ENCODE measurements at places on chromosomes 3 and 15.
A peak's percentile ranks its signal among the peaks of the same experiment; 100 is the strongest.

- DNase-seq, result no peak
Observed at GRCh38 chr3:114151091-114151490, 27.8 kb downstream of the DRD3 start.

DNA sequence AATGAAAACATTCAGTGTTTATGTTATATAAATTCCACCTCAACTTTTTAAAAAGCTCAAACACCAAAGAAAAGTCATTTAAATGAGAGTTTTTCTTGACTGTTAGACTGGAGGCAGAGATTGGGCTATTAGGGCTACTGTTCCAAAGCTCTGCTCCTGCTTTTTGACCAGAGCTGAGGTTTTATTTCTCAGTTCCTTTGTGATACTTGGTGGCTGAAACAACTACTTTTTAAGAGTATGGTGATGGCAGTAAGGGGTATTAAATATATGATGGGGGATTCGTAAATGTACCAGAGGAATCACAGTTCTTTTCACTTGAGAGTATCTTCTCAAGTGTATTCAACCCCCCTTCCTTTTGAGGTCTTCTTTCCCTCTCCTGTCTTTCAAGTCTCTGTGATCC lies 186.1 kb upstream of the CGNL1 start:
- DNase-seq, result no peak

DNA sequence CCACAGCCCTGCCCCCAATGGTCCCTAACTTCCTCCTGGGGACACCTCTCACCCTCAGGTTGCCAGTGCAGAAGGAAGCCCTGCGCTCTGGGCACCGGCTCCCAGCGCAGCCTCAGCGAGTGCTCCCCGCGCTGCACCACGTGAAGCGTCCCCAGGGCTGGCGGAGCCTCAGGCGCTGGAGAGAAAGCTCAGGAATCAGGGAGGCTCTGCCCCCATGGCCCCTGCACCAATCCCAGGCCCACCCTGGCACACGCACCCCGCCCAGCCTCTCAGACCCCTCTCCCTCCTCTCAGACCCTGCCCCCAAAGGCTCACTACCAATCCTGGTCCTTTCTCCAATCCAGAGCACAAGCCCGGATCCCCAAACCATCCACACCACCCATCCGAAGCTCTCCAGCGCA lies 6.9 kb downstream of the COL7A1 start:
- DNase-seq, result no peak

DNA sequence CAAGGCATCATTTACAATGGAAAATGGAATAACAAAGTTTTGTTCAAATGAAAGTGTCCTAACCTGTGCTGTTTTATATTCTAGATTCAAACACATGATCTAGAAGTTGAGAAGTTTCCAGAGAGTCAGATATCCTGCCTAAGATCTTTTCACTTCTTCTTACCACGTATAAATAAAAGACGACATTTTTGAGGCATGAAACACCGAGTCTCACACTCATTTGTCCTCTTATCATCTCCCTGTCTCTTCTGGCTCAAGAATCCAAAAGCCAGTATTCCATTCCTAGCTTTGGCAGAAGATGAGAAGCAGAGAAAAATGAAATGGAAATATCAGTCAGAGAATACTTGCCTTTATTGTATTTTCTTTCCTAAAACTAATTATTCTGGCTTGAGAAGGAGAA lies 738.6 kb upstream of the NR2F2 start:
- no peak for DNase-seq

DNA sequence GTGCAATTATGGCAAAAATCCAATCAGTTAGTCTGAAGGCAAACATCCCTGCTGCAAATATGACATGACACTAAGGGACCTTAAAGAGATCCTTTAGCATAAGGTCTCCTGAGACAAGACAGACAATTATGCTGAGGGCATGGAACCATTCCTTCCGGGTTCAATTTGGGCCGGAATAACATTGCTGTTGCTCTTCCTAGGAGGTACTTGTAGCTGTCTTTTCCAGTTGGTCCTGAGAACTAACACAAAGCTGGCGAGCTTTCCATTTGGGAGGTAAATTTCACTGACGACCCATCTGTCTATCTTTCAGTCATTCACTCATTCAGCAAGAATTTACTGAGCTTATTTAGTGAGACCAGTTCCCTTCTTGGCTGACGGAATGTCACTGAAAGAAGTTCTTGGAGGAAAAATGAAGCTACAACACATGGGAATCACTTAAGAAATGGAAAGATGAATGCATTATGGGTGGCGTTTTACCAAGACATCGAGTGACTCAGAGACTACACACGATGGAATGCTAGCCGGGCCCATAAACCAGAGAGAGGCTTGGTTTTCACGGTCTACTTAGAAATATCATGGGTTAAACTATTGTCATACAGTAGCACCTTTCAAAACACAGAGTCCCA lies 215.5 kb downstream of the PDZRN3 start:
- DNase-seq, result peak; percentile 95

DNA sequence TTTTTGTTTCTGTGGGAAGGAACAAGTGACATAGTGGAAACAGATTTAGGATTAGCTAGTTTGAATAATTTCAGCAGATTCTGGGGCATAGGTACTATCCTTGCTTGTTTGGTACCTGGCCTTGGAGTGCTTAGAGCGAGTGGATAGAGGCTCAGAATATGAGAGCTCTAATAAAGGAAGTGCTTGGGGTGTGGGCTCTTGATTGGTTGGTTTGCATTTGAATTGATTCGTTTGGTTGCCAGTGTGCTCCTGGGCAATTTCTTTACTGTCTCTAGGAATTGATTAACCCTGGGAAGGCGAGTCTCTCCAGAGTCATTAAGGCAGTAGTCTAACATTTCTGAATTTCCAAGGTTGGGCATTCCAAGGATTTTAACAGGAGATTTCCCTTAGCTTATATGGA lies 98.0 kb downstream of the DTWD1 start:
- DNase-seq, result no peak

GRCh38 chr3:190210608-190211007 lies 89.9 kb upstream of the P3H2 start:
- no peak for DNase-seq

GRCh38 chr15:29934251-29934650 lies 112.0 kb upstream of the TJP1 start:
- peak; percentile 53 for DNase-seq

DNA sequence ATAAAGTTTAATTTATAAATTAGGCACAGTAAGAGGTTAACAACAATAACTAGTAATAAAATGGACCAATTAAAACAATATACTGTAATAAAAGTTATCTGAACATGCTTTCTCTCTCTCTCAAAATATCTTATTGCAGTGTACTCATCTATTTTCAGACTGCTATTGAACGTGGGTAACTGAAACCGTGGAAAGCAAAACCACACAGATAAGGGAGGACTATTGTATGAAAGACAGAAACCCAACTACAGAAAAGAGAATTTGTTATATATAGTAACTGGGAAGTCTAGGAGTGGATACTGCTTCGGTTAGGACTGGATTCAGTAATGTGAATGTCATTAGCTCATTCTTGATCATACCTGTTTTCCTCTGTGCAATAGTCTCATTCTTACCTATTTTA lies 119.3 kb upstream of the DAZL start:
- no peak for DNase-seq

- DNase-seq, result no peak
Observed at GRCh38 chr3:51988286-51989146, 5.2 kb downstream of the ACY1 start.

GRCh38 chr15:31502541-31503229 lies 176.1 kb downstream of the KLF13 start:
- no peak for DNase-seq

- DNase-seq, result no peak
Observed at GRCh38 chr3:142168514-142168913, 19.2 kb upstream of the TFDP2 start.
